ENCODE measurements at places on chromosomes 13 and 19.

DNA sequence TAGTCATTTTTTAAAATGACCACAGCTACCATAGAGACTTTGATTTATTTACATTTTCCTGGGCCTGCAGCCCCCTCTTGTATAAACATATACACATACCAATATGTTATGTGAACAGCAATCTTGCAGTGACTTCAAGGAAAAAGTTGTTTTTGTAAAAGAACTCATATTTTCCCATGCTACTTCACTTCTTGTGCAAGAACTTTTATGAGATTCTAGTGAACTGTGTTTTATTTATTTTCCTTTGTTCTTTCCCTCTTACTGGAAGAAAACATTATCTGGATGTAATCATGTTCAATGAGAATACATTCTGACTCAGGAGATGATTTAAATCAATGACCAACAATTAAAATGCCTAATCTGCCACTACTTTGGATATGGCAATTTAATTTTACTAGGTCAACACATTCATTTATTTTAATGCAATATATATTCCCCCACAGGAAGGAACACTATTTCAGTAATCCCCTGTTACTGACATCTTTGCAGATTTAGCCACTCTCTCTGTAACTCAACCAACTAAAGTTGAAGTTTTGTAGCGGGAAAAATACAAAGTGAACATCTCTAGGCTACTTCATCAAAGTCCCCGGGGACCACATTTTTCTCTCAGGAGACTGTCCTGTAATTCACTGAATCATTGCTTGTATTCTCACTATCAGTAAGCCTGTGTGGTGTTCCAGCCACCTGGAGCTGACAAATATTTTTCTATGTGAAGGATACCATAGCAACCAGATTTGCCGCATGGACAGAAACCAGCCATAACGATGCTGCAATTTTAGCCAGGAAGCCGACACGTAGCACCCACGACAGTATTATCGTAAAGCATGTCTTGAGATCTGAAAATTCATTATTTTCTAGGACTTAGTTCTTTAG is 90.5 kb downstream of the STARD13 start:
- DNase-seq: peak; percentile 5

GRCh38 chr19:28820289-28820688 is 392.7 kb downstream of the UQCRFS1 start:
- DNase-seq: no peak

- DNase-seq: no peak
Observed at GRCh38 chr19:38699027-38699346, 45.3 kb downstream of the CAPN12 start.

GRCh38 chr19:1001538-1002166 is 1.4 kb downstream of the GRIN3B start:
- peak; percentile 27 for DNase-seq

DNA sequence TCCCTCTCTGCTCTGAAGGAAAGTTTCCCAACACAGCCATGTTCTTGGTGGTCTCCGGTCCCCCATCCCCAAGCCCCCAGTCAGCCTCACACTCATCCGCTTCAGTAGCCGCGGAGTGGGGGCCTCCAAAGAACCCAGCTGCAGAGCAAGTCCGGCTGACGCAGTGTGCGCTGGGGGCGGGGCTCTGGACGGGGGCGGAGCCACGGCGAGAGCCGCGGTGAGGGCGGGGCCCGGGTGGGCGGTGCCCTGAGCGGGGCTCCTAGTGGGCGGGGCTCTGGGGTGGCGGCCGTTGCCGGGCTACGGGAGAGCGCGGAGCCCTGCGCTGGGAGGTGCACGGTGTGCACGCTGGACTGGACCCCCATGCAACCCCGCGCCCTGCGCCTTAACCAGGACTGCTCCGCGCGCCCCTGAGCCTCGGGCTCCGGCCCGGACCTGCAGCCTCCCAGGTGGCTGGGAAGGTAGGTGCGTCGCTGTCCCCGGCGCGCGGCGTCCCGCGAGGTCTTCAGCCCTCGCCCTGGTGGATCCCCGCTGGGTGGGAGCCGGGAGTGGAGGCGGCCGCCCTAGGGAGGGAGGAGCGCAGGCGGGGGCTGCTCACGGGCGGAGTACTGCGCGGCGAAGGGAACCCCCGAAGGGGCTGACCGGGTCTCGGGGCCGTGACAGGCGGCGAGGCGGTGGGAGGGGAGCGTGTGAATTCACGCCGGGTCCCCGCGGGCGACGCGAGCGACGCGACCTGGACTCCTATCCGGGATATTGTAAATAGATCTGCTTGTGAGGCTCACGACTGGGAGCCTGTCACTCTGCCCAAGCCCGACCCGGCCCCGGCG is 9.1 kb downstream of the TNFRSF19 start:
- DNase-seq: peak; percentile 54

DNA sequence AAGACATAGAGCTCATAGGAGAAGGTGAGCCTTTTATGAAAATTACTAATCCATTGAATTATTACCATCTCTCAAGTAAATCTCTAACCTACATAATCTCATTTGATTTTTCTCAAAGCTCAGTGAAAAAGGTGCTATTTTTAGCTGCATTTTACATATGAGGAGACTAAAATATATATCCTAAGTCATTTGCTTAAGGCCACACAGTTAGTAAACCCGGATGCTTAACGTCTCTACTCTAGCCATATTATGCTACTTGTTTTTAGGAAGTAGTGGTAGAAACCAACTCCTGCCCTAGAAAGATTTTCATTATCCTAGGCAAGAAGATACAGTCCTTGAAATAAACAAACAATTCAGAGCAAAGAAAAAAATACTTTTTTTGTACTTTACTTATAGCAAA is 108.9 kb downstream of the RBM26 start:
- DNase-seq: no peak

DNA sequence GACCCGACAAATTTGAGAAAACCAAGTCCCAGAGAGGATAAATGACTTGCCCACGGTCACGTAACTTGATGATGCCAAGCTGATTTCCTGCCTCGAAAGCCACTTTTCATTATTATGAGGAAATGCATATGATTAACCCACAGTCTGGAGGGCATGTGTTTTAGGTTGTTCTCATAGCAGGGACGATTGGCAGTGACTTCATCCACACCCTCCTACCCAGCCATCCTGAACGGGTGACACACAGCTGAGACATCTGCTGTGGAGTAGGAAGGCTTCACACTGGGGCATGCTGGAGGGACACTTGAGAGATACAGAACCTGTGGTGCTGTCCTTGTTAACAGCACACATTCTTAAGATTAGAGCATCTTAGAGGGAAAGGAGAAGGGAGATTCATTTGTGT is 65.4 kb upstream of the WDFY2 start:
- no peak for DNase-seq

DNA sequence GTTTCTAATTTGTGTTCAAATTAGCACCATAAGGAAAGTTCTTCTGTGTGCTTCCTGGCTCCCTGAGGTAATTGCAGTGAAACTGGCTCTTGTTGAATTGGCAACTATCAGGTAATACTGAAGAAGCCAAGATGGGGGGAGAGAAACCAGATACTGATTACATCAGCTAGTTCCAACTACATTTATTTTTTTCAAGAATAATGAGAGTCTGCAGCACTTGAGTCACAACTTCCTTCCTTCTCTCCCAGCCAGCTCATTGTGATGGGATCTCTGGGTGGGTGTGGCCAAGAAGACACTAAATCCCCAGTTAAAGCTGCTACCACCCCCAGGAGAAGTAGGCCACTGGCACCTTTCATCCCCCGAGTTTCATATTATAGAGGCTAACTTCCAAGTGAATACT is 100.7 kb upstream of the RXFP2 start:
- DNase-seq: no peak

DNA sequence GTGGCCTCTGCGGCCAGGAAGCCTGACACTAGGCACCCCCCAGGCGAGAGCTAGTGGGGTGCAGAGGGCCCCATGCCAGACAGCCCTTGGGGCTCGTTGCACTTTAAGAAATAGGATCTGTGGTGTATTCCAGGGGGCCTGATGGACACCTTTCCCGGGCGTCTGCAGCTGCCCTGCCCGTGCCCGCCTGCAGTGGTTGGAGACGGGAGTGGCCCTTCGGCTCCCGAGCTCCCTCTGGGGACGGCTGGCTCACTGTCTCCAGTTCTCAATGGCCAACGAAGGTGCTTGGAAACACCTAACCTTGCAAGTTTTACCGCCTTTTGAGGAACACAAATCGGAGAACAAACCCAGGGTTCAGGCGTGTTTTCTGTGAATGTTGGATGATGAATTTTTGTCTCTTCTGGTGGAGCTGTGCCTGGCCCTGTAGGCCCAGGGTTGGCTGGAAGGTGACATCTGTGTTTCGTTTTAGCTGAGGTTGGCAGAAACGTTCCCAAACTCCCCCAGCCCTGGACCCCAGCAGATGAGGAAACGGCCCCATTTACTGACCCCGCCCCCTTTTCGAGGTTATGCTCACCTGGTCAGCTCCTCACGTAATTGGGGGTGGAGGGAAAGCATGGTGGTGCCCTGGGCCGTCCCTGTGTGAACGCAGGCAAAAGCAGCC is 17.4 kb upstream of the NPAS1 start:
- DNase-seq: no peak

- DNase-seq: no peak
Observed at GRCh38 chr13:86445206-86445605, 646.0 kb upstream of the SLITRK6 start.

DNA sequence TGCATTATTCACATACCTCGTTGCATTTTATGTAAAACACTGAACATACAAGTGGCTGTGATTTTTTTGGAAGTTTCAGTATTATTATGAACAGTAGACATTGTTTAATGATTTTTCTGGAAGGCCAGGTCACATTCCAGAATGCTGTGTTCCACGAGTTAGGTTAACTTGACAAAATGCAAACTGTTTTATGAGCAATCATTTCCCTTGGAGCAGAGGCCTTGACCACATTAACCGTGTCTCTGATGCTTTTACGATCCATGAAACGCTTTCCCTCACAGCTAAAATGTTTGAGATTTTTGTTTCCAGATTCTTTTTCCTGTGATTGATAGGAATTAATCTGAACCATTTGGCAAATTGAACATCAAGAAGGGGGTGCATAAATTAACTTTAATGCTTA is 57.8 kb downstream of the MBNL2 start:
- DNase-seq: no peak

GRCh38 chr19:46704379-46705076 is 12.4 kb downstream of the PRKD2 start:
- DNase-seq: no peak

DNA sequence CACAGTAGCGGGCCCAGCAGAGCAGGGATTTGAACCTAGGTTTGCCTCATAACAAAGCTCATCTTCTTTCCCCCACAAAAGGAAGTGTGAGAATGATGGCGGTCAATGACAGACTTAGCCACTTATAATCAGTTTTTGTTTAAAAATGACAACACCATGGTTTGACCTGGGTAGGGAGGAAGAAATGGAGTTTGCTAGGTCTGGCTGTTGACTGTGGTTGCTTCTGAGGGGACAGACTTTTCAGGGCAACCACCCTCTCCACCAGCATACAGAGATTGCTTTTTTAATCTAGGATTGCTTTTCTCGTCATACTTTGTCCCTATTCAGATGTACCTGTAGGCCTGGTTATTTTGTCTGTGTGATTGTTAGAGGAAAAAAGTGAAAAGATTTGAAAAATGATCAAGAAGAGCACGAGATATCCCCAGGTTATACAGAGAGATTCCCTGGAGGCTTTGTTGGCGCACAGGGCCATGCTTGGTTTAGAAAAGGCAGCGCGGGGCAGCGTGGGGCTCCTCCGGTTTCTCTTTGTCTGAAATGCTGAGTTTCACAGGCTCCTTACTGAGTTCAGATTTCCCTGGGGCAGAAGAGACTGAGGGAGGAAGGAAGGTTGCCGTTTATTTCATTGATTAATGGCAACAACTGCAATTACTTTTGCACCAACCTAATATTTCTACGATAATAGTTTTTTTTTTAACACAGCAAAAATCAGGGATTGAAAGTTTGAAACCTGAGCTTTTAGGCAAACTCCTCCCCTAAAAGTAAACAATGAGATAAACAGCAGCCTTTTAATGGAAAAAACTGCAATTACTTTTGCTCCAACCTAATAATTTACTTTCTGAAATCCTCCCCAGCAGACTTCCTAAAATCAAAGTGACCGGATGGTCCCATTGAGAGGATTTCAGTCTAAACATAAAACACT is 97.0 kb upstream of the RNF113B start:
- no peak for DNase-seq

DNA sequence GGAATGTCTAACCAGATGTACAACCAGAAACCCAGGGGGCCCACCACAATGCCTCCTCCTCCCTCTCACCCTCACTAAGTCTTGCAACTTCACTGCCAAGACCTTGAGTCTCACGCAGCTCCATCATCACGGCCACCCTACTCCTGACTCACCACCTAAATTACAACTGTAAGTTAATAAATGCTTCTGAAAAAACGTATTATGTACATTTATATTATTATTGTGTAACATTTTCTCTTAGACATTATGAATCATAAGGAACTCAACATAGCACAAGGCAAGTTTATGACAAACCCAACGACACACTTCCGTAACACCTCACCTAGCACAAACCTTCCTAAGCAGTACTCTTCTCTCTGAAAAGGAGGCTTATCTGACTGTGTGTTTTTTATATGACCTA is 20.7 kb downstream of the MIPEP start:
- DNase-seq: no peak

DNA sequence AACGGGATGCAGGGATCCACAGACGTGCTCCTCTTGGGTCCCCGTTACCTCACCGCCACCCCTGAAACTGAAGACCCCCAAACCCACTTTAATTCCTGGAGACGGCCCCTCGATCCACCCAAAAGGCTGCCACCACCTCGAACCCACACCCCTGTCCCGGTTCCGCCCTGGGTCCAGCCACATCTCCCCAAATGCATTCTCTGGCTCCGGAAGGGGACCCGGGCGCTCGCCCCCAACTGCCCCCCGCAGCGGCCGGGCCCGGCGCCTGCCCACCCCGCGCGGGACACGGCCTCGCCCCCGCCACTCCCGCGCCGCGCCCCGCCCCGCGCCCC is 219 bp upstream of the FSTL3 start:
- no peak for DNase-seq

DNA sequence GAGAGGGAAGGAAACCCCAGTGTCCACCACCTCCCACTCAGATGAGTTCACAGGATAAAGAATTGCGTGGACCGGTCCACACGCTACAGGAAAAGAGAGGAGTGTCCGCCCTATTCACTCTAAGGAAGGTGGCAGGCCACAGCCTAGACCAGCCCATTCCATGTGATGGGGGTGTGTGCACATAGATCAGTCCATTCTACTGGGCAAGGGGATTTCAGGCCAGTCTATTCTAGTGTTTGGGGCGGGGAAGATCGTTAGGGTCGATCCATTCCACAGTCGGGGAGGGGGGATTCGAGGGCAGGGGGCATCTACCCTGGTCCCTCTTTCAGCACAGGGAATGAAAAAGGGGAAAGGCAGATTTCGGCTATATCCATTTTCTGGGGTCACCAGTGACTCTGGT is 7.8 kb downstream of the FIZ1 start:
- DNase-seq: no peak

DNA sequence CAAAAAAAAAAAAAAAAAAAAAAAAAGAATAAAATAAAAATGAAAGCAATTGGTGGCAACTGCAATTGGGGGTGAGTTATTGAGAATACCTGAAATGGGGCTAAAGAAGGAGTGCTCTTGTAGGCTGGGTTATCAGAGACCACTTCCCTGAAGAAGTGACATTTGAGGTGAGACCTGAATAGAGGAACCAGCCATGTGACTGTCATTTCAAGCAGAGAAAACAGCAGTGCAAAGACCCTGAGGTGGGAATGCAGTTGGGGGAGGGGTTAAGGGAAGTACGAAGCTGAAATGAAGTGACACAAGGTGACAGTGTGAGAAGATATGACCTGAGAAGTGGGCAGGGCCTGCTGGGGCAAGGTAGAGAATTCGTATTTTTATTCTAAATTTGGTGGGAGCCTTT is 4.3 kb upstream of the PALM3 start:
- no peak for DNase-seq

GRCh38 chr19:50024719-50025021 is 502 bp downstream of the VRK3 start:
- DNase-seq: no peak

GRCh38 chr13:43031881-43032280 is 8.5 kb downstream of the DNAJC15 start:
- DNase-seq: no peak
